ENCODE measurements at places on chromosomes 1 and 21.

DNA sequence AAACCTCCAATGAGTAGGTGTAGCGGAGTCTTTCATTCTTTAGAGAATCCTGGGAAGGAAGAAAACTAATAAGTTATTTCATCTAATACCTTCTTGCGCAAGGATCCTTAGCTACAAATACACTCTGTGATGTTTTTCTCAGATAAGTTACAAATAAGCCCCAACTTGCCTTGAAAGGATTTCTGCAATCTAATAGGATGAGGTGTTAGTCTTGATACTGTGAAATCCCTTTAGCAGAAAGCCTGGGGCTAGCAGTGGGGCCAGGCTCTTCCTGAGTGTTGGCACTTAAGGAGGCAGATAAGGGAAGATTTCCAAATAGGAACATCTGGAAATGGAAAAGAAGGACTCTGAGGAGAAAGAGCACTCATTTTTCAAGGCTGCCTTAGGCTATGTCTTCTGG, 168.0 kb upstream of the DAB1 start:
- no peak for DNase-seq

DNA sequence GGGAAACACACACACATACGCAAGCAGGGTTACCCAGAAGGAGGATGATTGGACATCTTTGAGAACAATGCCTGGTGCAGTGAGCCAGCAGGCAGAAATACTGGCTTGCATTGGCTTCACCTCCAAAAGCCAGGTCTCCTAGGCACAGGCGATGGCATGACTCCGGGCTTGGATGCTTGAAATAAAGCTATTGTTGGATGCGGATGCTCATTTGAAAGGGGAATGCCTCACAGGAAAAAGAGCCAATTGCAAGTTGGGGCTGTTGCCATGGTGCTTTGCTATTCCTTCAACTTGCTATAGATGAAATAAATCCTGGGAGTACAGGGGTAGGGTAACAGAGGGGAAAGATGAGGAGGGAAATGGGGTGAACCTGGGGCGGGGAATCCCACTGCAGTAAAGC, 180.7 kb upstream of the SGIP1 start:
- DNase-seq = no peak

- no peak for DNase-seq
These were observed 58.5 kb upstream of the DNAJC6 start for GRCh38 chr1:65250826-65251225.

DNA sequence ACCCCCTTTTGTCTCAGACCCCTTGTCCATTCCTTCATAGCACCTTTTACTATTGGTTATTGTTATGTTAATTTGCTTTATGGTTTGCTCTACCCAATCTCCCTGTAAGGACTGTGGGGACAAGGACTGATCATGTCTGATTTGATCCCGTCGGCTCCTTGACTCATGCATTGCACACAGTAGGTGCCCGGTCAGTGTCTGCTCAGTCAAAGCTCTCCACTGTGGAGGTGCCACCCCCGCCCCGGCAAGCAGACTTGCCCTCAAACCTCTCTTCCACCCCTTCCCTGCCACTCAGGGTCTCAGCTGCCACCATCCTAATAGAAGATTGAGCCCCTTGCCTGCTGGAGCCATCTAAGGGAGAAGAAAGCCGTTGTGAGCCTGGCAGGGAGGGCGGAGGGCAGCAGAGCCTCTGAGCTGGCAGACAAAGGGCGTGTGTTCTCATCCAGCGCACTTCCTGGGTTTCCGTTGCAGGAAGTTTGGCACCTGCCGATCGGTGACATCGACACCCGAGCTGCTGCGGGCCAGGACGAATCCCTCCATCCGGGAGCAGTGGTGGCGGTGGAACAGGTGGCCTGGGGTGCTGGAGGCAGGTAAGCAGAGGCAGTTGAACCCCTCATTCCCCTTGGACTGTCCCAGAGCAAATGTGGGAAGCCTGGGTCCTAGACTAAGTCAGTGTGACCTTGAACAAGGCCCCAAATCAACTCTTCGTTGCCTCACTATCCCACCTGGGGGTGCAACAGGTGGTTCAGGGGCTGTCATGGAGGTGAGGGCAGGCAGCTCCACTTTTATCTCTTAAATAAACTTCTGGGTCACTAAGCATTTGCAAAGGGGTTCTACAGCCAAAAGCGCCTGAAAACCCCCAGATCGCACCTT, 2.2 kb upstream of the FBLIM1 start:
- no peak for DNase-seq

GRCh38 chr1:178133239-178133989, 39.5 kb downstream of the RASAL2 start:
- no peak for DNase-seq

GRCh38 chr1:63813829-63814277, 40.0 kb downstream of the ROR1 start:
- no peak for DNase-seq

- no peak for DNase-seq
These were observed 35.2 kb downstream of the PEX14 start for GRCh38 chr1:10509809-10510509.

DNA sequence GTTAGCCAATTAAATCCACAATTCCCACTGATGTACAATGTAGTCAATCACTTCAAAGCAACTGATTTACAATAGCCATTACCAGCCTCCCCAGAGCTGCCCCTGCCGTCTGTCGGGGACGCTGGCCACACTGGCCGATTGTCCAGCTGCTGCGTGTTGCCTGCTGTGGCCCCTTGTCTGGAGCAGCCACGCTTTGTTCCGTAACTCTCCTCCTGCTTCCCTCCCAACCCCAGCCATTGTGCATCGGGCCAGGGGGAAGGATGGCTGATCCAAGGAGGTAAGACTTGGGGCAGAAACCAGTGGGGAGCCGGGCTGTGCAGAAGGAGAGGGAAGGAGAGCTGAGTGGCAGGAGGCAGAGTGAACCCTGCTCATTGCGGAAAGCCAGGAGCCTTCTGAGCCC, 83.6 kb upstream of the LYST start:
- DNase-seq = no peak

GRCh38 chr1:236465231-236465958, 58.4 kb upstream of the LGALS8 start:
- DNase-seq = no peak

DNA sequence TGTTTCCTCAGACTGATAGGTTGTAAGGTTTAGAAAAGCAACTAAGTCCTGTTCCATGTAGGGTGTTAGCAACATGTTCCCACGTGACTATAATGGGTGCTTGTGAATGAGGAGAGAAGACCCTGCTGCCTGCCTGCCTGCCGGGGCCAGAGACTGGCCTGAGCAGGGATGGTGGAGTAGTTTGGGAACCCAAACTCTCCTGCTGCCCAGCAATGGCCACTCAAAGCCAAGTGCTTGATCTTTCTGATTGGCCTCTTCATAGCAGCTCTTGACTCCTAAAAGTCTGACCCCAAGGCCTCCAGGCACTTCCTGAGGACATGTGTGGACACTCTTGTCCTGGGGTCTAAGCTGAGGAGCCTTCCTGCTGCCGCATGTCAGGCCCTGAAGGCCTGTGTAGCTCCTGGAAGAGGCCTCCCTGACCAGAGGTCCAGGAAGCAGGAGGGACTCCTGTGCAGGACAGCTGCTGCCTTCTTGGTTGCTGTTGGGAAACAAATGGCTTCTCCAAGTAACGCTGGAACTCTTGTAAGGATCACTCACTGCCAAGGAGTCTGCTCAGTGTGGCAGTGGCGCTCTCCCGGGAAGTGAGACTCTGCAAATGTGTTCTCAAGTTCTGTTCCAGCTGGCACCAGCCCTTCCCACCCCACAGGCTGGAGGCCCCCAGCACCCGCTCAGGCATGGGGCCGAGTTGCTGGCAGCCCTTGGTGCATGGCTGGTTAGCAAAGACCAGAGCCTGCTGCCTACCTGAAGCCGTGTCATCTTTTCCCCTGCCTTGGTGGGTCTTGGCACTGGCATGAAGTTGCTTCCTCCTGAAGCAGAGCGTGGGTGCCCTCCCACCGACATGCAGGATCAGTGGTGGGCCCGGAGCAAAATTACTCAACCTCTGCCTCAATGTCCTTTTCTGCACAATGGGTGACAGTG, 35.5 kb downstream of the MAN1C1 start:
- no peak for DNase-seq

GRCh38 chr1:223635236-223635635, 30.3 kb downstream of the CAPN8 start:
- no peak for DNase-seq

GRCh38 chr21:36892201-36892600, 74.3 kb downstream of the HLCS start:
- no peak for DNase-seq

- no peak for DNase-seq
These were observed 4.7 kb downstream of the S100A2 start for GRCh38 chr1:153560771-153561465.

DNA sequence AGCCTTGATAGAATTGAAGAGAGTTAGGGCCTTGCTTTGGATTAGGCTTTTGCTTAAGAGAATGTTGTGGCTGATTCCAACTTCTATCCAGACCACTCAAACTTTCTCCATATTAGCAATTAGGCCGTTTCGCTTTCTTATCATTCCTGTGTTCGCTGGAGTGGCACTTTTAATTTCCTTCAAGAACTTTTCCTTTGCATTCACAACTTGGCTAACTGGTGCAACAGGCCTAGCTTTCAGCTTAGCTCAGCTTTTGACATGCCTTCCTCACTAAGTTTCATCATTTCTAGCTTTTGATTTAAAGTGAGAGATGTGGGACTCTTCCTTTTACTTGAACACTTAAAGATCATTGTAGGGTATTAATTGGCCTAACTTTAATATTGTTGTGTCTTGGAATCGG, 183.6 kb upstream of the L1TD1 start:
- no peak for DNase-seq

GRCh38 chr1:94925004-94925403, 1.9 kb downstream of the CNN3 start:
- no peak for DNase-seq

DNA sequence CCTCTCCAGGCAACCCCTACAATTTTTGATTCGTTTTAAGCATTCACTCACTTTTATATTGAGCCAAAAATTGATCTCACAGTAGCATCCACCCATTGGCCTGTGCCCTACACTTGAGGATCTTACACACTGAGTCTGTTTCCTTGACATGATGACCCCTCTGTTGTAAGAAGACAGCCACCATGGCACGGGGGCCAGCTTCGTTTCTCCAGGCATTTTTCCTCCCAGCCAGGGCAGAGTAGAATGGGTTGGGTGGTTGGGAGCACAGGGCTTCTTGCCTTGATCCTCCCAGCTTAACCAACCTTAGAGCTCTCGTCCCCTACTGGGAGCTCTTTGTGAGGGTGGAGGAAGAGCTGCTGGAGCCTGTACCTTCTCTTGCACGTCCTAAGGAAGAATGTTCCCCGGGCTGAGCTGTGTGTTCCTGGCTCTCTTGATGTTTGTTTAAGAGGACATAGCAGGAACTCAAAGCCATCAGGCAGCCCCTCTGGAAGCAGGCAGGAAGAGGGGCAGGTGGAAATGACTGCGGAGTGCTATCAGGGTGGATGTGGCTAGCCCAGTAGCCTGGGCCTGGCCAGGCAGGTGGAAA, 213.2 kb upstream of the TMEM51 start:
- DNase-seq = no peak

DNA sequence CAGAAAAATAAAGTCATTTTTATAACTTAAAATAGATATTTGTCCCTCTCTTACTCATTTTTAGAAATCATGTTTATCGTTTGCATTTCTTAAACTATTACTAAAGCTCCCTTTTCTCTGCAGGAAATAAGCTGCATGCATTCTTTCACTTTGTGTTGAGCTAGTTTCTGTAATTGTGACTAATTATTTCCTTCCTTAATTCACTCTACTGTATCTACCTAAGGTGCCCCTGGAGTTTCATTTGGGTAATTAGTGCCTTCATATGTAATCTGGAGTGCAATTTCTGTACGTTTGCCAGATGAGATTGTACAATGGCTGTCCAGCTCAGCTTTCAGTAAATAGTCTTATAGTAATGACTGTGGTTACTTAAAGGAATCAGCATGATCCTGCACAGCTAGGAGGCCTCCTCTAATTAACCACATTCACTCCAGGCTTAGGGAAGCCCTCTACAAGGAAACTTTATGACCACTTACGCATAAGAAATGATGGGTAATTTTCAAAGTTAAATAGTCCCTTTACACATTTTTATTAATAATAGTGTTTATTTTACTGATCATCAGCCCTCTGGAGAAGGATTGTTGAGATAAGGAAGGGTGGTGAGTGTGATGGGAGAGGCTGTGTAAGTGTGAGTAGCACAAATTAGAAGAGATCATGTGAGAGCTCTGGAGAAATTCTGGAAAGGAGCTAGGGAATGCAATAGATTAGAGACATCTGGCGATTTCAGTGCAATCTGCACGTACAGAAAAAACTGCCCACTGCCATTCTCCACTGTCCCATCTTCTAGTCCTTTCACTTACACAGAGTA, 86.8 kb downstream of the LRRC8C start:
- DNase-seq = no peak

DNA sequence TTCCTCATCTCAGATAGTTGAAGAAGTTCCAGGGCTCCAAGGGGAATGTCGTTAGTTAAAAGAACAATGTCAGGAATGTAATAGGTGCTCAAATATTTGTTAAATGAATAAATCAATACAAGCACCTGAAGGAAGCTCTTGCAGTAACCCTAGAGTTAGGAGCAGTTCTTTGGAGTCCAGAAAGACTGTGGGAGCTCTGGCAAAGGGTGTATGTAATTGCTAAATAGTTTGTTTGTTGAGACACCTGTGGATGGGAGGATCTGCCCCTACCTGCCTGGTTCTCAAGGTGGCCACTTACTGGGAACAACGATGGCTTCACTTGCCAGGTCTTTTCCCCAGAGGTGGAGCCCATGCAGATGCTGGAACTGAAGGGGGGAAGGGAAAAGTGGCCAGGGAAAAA, 27.5 kb upstream of the JUN start:
- no peak for DNase-seq

DNA sequence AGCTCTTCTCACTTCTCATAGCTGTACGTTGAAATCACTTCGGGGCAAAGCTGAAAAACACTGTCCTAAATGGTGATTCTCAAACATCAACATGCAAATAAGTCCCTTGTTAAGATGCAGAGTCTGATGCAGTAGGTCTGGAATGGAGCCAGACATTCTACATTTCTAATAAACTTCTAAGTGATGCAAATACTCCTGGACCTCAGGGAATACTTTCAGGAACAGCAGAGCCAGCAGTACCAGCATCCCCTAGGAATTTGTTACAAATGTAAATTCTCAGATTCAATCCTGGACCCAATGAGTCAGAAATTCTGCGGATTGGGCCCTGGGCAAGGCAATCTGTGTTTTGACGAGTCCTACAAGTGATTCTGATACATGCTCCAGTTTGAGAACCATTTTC, 152.3 kb downstream of the PCNX2 start:
- DNase-seq = no peak

DNA sequence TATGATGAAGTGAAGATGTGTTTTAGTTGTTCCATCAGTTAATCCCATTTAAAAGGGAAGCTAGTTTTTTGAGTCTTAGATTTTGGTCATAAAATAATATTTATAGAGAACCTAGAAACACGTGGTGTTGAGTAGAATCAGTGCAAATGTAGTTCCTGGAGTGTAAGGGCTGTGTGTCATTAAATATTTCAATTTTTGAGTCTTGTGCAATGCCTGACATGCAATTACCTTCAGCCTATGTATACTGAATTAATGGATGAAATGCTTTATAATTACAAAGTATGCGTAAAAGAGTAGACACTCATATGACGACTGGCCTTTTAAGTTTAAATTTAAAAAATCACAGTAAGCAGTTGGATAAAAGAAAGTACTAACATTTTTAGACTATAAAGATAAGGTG, 75.0 kb downstream of the NEK7 start:
- no peak for DNase-seq
